T-helper 17 cell (primary cell): ENCODE measurements at places on chromosomes 16 and 17. TPM values are rescaled to one million over a fixed set of nuclear protein-coding genes. Genes with fewer than 3 reads are reported as not detected.

Gene GSG1L
- total RNA-seq: not detected

Gene KCNG4
- total RNA-seq: not detected

Gene KRT39
- not detected for total RNA-seq

Gene GJD3
- not detected for total RNA-seq

Gene SEPTIN1
- 220 TPM for total RNA-seq

Gene DNAH2
- not detected for total RNA-seq

DNA sequence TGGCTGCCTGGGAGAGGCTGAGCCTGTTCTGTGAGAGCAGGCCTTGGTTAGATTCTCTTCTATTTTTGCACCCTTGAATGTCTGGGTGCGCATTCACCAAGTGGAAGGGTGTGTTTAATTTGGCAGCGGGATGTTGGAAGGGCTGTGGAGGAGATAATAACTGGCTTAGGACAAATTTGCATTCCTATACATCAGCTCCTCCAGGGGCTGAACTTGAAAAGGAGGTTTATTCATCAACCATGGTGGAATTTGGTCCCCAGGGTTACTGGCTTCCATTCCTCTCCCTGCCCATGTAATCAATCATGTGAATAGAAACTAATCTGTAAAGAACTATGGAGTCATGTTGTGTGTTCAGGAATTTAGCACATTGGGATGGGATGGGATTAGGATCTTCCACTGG lies 100.2 kb upstream of the FOXF1 start:
- H3K27me3 ChIP-seq: peaks cover 17% of the 10 kb centered on the region
- H3K4me1 ChIP-seq: no peaks in the 10 kb centered on the region
- no peak for DNase-seq
- H3K27ac ChIP-seq: no peak overlapping the region
- no peaks in the 10 kb centered on the region for H3K36me3 ChIP-seq

DNA sequence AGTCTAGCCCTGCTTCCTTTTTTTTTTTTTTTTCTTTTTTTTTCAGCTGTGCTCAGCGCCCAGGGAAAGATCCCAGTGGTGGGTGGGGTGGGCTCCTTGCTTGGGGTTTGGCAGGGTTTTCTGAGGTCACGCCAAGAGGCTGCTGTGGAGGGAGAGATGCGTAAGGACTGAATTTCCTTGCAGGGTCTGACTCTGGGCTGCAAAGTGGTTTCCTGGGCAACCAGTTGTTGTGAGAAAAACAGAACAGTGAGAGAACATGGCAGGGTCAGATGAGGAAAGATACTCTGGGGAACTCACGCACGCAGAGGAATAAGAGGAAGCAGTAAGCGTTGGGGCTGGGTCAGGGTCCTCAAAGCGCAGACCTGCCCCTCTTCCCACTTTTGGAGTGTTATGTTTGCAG lies 119.5 kb downstream of the IRF8 start:
- DNase-seq: no peak
- H3K27me3 ChIP-seq: peaks cover 18% of the 10 kb centered on the region
- peaks cover 2% of the 10 kb centered on the region for H3K36me3 ChIP-seq
- no peak overlapping the region for H3K4me3 ChIP-seq
- H3K4me1 ChIP-seq: no peaks in the 10 kb centered on the region
- H3K27ac ChIP-seq: no peak overlapping the region

DNA sequence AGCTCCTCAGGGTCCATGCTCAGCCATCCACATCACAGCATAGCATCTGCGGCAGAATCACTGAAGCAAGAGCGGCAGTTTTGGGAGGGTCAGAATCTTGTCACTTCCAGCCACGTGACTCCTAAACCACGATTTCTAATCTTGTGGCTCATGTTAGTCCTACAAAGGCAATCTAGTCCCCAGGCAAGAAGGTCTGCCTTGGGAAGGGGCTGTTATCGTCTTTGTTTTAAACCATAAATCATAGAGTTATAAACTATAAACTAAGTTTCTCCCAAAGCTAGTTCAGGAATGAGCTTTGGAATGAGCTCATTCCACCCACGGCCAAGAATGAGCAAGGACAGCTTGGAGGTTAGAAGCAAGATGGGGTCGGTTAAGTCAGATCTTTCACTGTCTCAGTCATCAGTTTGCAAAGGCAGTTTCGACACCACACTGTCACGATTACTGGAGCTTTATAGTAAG lies 20.8 kb upstream of the DNAH17 start:
- DNase-seq: no peak
- H3K4me1 ChIP-seq: no peaks in the 10 kb centered on the region
- H3K4me3 ChIP-seq: no peak overlapping the region
- H3K27me3 ChIP-seq: peaks cover 30% of the 10 kb centered on the region

- no peak for DNase-seq
- H3K27ac ChIP-seq: no peak overlapping the region
- peaks cover 3% of the 10 kb centered on the region for H3K36me3 ChIP-seq
- H3K4me1 ChIP-seq: peaks cover 6% of the 10 kb centered on the region
- no peak overlapping the region for H3K4me3 ChIP-seq
Observed at GRCh38 chr17:47278561-47278960, 24.9 kb downstream of the ITGB3 start.

DNA sequence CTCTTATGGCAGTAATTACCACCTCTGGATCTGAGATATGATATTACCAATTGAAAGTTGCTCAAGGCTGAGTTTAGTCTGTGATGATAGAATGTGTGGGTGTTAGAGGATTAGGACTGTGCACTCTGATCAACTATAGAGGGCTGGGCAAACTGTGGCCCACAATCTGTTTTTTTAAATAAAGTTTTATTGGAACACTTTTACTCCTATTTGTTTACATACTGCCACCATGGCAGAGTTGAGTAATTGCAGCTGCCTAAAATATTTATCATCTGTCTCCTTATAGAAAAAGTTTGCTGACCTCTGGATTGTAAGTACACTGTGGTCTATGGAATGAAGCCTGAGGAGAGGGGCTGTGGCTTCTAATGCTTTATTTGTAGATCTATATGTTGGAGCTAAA lies 71.5 kb upstream of the N4BP1 start:
- H3K36me3 ChIP-seq: peaks cover 1% of the 10 kb centered on the region
- no peak overlapping the region for H3K4me3 ChIP-seq
- H3K4me1 ChIP-seq: peaks cover 8% of the 10 kb centered on the region
- H3K27ac ChIP-seq: no peak overlapping the region
- no peak for DNase-seq
- peaks cover 69% of the 10 kb centered on the region for H3K27me3 ChIP-seq

GRCh38 chr17:56635641-56636040 lies 42.1 kb downstream of the NOG start:
- peaks cover 37% of the 10 kb centered on the region for H3K27me3 ChIP-seq
- no peaks in the 10 kb centered on the region for H3K4me1 ChIP-seq
- H3K27ac ChIP-seq: no peak overlapping the region
- DNase-seq: no peak
- no peaks in the 10 kb centered on the region for H3K36me3 ChIP-seq

- H3K36me3 ChIP-seq: no peaks in the 10 kb centered on the region
- no peak for DNase-seq
- no peak overlapping the region for H3K4me3 ChIP-seq
- peaks cover 42% of the 10 kb centered on the region for H3K27me3 ChIP-seq
- H3K4me1 ChIP-seq: no peaks in the 10 kb centered on the region
Observed at GRCh38 chr17:56707312-56708219, 114.1 kb downstream of the NOG start.

- peaks cover 52% of the 10 kb centered on the region for H3K4me1 ChIP-seq
- H3K4me3 ChIP-seq: no peak overlapping the region
- no peak for DNase-seq
- H3K27ac ChIP-seq: peak overlapping the region; percentile 70
- H3K27me3 ChIP-seq: no peaks in the 10 kb centered on the region
Observed at GRCh38 chr16:23907903-23908302, 72.1 kb downstream of the PRKCB start.

DNA sequence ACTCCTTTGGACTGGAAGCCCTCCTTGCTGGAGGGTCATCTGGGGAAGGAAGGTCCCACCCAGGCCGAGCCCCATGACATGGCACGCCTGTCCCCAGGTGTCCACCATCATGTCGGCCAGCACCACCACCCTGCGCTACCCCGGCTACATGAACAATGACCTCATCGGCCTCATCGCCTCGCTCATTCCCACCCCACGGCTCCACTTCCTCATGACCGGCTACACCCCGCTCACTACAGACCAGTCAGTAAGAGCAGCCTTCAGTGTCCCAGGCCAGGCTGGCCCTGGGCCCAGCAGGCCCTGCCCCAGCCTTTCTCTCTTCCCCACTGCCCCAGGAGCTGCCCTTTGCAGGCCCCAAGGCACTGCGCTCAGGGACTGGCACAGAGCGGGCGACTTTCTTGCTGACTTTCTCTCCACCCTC lies 6.5 kb downstream of the TUBG2 start:
- H3K27ac ChIP-seq: no peak overlapping the region
- peaks cover 3% of the 10 kb centered on the region for H3K36me3 ChIP-seq
- H3K4me3 ChIP-seq: no peak overlapping the region

DNA sequence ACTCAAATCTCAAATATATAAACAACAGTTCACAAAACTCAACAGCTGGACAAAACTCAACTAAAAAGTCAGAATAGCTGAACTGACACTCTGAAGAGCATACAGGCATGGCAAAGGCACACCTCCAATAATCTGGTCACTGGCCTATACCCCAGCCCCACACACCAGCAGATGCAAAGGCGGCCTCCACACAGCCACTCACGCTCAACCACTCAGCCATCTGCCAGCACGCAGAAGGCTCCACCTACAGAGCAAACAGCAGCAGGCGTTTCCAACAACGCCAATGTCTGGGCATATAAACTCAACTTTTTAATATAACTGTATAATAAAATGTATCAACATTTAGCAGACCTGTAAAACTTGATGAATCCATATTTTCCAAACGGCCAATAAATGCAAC lies 17.2 kb downstream of the USP7 start:
- no peak overlapping the region for H3K27ac ChIP-seq
- H3K27me3 ChIP-seq: no peaks in the 10 kb centered on the region
- peaks cover 74% of the 10 kb centered on the region for H3K4me1 ChIP-seq
- peak overlapping the region; percentile 28 for H3K4me3 ChIP-seq
- H3K36me3 ChIP-seq: no peaks in the 10 kb centered on the region

DNA sequence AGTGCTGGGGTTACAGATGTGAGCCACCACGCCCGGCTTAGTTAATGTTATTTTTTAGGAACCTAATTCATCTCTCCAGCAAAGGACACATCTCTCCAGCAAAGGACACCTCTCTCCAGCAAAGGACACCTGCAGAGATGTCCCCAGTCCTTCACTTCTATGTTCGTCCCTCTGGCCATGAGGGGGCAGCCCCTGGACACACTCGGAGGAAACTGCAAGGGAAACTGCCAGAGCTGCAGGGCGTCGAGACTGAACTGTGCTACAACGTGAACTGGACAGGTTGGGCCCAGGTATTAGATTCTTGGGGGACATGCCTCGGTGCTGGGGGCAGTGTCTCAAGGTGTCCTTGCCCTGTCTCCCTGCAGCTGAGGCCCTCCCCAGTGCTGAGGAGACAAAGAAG lies 4.7 kb downstream of the PFAS start:
- no peak overlapping the region for H3K4me3 ChIP-seq
- DNase-seq: no peak
- no peaks in the 10 kb centered on the region for H3K36me3 ChIP-seq
- H3K4me1 ChIP-seq: peaks cover 19% of the 10 kb centered on the region
- H3K27me3 ChIP-seq: no peaks in the 10 kb centered on the region

DNA sequence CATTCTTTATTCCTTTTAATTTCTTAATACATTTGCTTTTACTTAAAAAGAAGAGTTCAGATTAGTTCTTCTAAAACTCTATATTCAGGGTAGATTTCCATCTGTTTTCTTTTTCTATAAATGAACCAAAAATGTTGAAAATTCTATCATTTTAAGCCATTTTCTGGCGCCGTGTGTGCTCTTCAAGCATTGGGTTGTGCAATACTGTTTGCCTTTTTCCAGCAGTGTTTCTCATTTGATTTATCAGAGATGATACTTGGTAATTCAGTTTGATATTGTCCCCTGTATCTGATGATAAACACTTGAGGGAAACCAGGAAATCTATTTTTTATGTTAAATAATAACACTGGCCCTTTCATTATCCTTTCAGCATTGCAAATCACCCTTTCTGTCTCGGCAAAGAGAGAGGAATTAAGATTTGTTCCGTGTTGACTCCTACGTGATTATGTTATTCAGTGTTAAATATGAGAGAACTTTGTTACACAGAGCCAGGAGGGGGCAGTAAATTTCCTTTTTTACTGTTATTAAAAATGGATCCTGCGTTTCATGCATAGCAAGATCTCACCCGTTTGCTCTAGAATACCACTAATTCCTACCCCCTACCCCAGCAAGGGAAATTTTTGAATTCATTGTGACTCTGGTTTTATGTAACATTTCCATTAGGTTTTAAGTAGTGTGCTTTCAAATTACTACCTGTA lies 606.9 kb upstream of the RBFOX1 start:
- H3K27ac ChIP-seq: no peak overlapping the region
- no peak overlapping the region for H3K4me3 ChIP-seq
- no peak for DNase-seq
- H3K36me3 ChIP-seq: no peaks in the 10 kb centered on the region
- H3K4me1 ChIP-seq: no peaks in the 10 kb centered on the region
- H3K27me3 ChIP-seq: no peaks in the 10 kb centered on the region

DNA sequence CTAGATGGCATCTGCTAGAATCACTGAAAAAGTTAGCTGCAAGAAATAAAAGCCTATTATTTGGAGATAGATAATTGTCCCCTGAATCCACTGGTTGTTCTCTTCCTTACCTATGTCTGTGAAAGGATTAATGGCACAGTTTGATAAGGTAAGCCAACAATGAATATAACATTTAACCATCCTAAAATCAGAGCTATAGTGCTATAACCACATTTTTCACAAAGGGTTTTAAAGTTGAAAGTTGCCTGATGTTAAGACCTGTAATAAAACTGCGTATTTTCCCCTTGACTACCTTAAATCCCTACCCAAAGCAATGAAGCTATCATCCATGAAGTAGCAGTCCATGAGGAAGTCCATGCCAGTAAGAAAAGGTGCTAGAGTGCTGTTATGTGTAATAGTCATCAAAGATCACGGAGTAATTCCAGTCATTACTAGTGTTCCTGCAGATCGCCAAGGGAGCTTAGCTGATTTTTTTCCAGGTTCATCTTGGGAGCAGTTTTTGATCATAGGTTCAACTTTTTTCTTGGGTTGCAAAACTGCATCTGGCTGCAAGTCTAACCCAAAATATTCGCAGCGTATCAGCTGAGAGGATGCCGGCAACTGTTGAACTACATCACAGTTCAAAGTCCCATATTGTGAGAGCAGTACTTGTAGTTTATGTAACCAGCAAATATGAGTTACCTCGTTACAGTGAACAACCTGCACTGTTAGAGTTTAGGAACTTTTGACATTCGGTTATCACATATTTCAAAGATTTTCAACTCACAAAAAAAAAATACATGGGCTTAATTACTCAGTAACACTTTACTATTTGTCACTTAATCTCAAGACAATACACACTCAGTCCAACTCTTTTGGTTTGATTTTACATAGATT lies 18.2 kb upstream of the RSL1D1 start:
- H3K4me3 ChIP-seq: peak overlapping the region; percentile 15
- no peaks in the 10 kb centered on the region for H3K27me3 ChIP-seq
